Fibroblast of skin of back (primary cell): ENCODE measurements at places on chromosomes 6 and 20.
A peak's percentile ranks its signal among the peaks of the same experiment; 100 is the strongest.

- DNase-seq = no peak
Measured at GRCh38 chr6:1087154-1087843, 224.6 kb upstream of the FOXQ1 start.

DNA sequence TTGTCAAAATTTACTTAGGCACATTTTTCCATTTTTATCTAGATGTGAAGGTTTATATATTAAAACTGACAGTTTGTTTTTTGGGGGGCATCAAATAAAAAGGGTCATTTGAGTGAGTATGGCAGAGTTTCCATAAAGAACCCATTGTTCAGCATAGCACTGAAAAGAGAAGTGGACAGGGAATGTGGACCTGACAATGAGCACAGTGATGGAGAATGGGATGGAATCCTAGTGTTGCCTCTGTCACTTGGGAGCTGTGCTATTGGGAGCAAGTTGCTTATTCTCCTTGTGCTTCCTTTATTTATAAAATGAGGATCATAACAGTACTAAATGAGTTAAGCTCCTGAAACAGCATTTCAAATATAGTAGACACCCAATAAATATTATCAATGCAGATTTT, 130.7 kb upstream of the SIM1 start:
- no peak for DNase-seq

GRCh38 chr20:23519556-23519955, 28.6 kb downstream of the CST8 start:
- DNase-seq = no peak

DNA sequence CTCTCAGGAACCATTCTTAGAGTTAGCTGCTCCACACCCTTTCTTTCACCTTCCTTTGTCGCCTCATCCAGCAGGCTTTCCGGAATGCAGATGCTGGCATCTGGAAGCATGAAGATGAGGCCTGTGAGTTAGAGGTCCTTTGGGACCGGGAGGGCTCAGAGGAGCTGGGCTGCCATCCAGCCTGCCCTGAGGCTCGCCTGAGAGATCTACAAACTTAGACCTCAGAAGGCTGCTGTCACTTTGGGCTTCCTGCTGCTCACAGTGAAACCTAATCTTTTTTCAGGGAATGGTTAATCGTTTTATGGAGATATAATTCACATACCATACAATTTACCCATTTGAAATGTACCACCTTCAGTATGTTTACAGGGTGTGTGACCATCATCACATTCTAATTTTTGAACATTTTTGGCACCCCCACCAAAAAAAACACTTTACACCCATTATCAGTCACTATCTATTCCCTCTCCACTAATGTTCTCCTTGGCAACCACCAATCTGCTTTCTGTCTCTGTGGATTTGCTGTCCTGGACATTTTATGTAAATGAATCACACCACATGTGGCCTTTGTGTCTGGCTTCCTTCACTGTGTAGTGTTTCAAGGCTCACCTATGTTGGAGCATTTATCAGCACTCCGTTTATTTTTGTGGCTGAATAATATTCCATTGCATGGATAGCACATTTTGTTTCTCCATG, 20.0 kb upstream of the MPC1 start:
- peak; percentile 85 for DNase-seq

- DNase-seq = peak; percentile 17
Measured at GRCh38 chr6:36247693-36248092, 22.2 kb upstream of the PNPLA1 start.

- DNase-seq = no peak
Measured at GRCh38 chr20:49792006-49792405, 20.6 kb upstream of the SLC9A8 start.

GRCh38 chr20:42836339-42836738, 353.4 kb downstream of the PTPRT start:
- DNase-seq = no peak

DNA sequence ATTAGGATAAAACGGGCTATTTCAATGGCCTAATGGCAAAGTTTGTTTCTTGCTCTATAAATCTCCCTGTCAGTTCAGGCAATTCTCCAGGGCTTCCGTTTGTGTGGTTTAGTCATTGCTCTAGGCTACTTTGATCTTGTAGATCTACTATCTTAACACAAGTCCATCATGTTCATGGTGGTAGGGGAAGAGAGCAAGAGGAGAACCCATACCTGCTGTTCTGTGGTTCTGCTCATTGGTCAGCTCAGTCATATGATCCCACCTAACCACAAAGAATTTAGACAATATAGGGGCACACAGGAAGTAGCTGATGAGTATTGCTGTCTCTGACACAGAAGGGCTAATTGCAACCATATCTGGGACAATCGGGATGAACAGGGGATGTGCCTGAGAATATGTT, 4.9 kb upstream of the DEK start:
- peak; percentile 63 for DNase-seq

DNA sequence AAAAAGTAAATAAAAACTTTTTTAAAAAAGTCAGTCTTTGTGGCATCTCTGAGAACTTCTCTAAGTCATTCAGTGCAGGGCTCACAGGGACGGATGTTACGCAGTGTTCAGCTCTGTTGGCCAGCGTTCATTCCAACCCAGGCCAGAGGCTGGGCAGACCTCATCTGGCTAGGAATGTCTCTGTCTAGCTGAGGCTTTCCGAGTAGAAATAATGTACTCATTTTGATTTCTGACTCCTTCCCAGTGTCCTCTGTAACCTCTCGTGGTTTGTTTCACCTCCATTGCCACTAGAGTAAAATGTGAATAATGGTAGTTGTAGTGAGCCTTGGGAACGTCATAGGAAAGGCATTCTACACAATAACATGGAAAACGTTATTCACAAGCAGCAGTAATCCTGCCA, 135.1 kb downstream of the TMEM242 start:
- peak; percentile 19 for DNase-seq

- peak; percentile 39 for DNase-seq
Measured at GRCh38 chr6:129901910-129902309, 40.8 kb upstream of the TMEM244 start.

DNA sequence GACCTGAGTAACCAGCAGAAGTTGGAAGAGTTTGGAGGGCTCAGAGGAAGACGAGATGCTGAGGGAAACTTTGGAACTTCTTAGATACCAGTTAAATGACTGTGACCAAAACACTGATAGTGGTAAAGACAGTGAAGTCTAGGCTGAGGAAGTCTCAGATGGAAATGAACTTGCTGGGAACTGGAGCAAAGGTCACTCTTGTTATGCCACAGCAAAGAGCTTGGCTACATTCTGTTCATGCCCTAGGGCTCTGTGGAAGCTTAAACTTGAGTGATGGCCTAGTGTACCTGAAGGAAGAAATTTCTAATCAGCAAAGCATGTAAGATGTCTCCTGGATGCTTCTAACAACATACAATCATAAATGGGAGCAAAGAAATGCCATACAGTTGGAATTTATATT, 24.7 kb downstream of the WDR27 start:
- peak; percentile 7 for DNase-seq

GRCh38 chr6:5167501-5167900, 82.4 kb downstream of the PPP1R3G start:
- DNase-seq = no peak

DNA sequence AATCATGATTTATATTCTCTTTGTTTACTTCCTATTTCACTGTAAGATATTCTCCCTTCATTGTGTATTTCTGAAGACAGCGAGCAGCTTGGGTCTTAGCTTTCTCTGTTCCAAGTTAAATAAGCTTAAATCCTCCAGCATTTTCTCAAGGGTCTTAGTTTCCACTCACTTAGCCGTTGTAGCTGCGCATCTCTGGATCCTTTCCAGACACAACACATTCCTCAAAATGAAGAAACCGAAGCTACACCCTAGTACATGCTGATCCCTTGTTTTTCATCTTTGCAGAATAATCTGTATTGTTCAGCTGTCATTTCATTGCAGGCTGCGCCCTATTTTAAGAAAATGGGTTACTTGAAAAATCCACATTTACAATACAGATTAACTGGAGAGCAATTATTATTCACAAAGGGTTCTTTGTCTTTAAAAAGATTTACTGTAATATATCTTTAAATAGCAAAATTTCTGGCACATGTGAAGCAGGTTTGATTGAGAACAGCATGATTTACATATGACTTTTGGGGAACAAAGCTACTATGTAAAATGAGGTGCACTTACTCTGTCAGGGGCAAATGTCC, 375.8 kb downstream of the QKI start:
- peak; percentile 70 for DNase-seq

DNA sequence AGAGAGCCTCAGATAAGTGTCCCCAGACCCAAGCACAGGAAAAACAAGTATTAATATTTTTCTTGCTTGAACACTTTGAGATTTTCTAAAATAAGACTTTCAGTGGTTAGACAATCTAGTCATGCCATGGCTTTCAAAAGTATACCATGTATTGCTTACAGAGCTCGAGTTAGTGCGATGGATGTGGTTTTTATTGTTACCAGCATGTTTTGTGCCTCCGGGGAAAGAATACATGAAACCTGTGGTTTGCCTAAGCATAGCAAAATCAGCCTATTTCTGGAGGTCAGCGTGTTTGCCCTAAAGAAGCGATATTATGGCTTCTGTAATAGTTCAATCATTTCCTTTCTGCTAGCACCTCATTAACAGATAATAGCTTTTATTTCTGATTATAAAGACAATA, 21.6 kb downstream of the RIN2 start:
- DNase-seq = no peak

DNA sequence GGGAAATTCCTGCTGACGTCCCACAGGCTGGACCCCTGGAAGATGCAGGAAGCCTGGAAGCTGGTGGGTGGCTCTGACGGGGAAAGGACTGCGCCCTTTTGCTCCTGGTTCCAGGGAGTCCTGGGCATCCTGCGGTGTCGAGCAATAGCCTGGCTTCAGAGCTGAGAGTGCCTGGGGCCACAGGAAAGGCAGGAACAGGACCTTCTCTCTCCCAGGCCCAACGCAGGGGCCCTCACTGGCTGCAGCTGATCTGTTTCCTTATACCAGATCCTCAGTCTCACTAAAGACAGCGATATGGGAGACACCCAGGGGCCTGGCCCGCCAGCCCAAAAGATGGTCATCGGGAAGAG, 1.4 kb downstream of the B3GALT4 start:
- no peak for DNase-seq

DNA sequence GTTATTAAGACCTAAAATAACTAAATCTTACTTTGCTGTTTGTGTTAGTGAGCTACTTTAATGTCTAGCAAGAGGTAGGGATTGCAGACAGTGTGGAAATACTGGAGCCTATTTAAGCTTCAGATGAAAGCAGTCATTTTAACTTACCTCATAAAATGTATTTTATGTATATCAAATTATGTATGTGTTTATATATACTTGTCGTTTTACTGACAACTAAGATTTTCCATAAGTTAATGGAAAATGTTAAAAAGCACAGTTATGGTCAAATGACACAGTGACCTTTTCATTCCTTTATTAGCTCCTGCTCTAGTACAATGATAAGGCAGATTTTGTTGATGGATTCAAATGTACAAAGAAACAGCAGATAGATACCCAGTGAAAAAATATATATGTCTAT, 34.6 kb downstream of the QKI start:
- no peak for DNase-seq

- DNase-seq = peak; percentile 2
Measured at GRCh38 chr6:107185391-107185970, 70.2 kb upstream of the BEND3 start.

GRCh38 chr6:50047026-50047425, 2.7 kb downstream of the DEFB112 start:
- no peak for DNase-seq

DNA sequence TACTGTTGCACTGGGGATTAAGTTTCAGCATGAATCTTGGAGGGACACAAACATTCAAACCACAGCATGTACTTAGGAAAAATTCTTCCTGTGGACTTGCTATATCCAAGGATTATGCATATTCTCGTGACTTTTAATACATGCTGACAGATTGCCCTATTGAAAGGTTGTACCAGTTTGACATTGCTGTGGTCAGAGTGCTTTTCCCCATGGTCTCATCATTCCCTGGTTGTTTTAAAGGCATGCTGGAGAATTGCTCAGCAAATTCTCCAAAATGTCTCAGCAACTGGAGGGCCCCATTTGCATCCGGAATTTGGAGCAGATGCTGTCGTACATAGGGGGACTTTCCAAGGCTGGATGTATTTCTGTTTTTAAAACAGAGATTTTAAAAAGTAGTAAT, 7.4 kb downstream of the HECA start:
- DNase-seq = no peak

DNA sequence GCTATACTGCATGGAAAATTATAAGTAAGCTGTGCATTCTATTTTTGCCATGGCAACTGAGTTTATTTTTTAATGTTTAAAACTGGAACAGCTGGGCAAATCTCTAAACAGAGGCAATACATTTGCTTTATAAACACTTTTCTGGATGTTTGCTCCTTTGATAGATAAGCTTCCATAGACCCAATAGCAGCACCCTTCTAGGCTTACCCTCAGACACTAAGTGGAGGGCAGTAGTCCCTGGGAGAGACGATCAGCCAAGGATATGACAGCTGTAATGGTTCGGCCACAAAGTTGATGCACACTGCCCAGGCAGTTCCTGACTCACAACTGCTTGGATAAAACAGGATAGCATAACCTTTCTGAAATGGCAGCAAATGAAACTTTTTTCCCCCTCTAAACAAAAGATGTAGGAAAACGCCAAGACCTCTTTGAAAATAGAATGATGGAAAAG, 8.5 kb upstream of the MRPS10 start:
- DNase-seq = peak; percentile 39

DNA sequence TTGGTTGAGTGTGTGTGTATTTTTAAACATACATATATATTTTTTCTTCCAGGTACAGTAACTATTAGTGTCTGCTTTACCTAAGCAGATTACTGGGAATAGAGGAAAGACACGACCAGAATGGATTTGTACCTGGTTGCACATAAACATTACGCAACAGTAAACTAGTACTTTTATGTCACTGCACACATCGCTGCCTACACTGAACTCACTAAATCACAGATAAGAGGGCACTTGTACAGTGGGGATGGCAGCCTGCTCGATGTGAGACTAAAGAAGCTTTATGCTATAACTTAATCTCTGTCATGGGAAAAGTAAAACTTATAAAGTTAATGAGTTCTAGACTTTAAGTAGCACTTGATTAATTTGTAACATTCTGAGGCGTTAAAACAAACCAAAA, 89.5 kb upstream of the SIM1 start:
- no peak for DNase-seq

GRCh38 chr6:41713650-41714291, 21.6 kb downstream of the TFEB start:
- DNase-seq = no peak

GRCh38 chr6:1659816-1660215, 50.1 kb downstream of the FOXC1 start:
- DNase-seq = no peak

DNA sequence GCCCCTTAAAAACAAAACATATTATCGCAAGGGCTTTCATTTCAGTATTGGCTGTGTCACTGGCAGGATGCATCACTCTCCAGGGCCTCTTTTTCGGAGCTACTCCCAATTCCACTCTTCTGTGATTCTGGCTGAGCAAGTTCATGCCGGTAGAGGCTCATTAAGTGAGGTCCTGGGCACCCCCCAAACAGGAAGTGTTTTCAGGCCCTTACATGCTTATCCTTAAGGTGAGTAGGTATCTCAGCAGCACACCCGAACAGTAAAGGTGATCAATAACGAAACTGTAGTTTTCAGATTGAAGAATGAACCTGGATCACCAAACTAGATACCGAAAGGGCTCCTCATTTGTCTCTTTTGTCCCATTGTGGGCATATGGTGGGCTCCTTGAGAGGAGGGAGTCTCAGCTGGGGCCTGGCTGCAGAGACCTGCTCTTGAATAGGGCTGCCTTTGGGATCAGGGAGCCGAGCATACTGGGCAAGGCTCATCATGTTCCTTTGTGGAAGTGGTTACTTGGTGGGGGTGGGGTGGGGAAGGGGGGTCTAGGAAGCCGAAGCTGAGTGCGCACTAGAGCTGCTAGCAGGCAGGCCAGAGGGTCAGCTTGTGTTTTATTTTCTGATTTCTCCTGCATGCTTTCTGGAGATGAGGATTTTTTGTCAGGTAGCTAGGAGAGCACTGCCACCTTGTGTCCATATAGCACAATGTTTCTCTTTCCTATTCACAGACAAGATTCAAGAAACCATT, 65.2 kb downstream of the CDS2 start:
- DNase-seq = peak; percentile 71
